ENCODE measurements at places on chromosomes 6 and 20.
A peak's percentile ranks its signal among the peaks of the same experiment; 100 is the strongest.

GRCh38 chr6:43796903-43797890 lies 27.2 kb downstream of the VEGFA start:
- DNase-seq, result no peak

DNA sequence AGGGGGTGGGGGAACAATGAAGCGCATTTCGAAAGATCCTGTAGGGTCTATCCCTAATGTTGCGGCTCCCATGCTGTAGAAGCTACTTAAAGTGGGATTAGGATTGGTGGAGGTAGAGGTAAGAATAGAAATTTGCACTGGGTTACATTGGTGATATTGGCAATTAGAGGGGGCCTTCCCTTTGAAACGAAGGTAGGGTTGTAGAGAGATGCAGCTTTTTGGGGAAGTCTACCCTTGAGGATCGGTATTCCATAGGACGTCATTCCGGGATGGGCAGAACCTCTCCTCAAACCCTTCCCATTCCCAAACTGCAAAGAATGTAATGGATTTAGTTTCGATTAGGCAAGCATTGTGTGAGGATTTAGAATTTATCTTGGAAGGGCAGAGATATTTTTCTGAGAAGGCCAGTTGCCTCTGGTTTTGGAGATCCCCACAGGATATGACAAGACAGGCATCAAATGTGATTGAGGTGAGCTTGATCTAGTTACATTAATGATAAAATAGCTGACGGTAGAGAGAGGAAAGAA lies 5.4 kb upstream of the ZNFX1 start:
- DNase-seq, result no peak

GRCh38 chr6:53418288-53418687 lies 69.5 kb upstream of the ELOVL5 start:
- peak; percentile 56 for DNase-seq

GRCh38 chr20:24406750-24407149 lies 62.7 kb upstream of the SYNDIG1 start:
- no peak for DNase-seq

- DNase-seq, result no peak
Measured at GRCh38 chr20:14919501-14920081, 582.2 kb upstream of the FLRT3 start.
